SJSA1 (cell line): ENCODE measurements at places on chromosomes 3 and 15.

GRCh38 chr3:17745894-17746293 is 3.5 kb upstream of the TBC1D5 start:
- peaks cover 12% of the 10 kb centered on the region for H3K4me1 ChIP-seq
- no peak for DNase-seq
- no peak overlapping the region for H3K4me3 ChIP-seq
- H3K27ac ChIP-seq = no peak overlapping the region

DNA sequence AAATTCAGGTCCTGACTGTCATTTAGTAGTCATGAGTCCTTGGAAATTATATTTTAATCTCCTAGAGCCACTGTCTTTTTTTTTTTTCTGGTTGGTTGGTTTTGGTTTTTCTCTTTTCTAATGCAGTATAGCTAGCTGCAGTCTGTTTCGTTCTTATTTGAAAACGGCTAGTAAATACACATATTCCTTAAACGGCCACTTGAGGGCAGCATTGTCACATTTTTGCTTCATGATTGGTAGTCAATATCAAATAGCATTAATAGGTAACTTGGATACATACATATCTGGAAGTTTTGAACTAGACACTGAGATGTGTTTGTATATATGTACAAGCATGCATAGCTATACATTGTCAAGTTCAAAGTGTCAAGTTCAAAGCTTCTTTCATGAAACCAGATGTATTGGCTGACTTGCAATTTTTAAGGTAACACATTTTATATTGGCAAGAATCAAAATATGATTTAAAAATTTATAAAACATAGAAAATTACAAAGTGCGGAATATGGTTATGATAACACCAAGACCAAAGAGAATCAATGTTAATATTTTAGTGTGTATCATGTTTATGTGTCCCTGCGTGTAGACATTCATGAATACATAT is 22.5 kb downstream of the GABRA5 start:
- DNase-seq = peak; percentile 37
- no peak overlapping the region for H3K4me3 ChIP-seq
- H3K27me3 ChIP-seq = no peaks in the 10 kb centered on the region
- no peak overlapping the region for H3K27ac ChIP-seq

GRCh38 chr15:69074001-69074842 is 59.7 kb downstream of the NOX5 start:
- H3K36me3 ChIP-seq = no peaks in the 10 kb centered on the region
- peak overlapping the region; percentile 47 for H3K4me3 ChIP-seq
- H3K27ac ChIP-seq = peak overlapping the region; percentile 20; the same call in 1 of the 2 replicates
- H3K4me1 ChIP-seq = peaks cover 16% of the 10 kb centered on the region
- peak; percentile 67 for DNase-seq
- no peaks in the 10 kb centered on the region for H3K27me3 ChIP-seq

- no peak overlapping the region for H3K27ac ChIP-seq
- peaks cover 27% of the 10 kb centered on the region for H3K4me1 ChIP-seq
- H3K27me3 ChIP-seq = no peaks in the 10 kb centered on the region
- no peak for DNase-seq
- H3K36me3 ChIP-seq = no peaks in the 10 kb centered on the region
These were observed 48.7 kb downstream of the BDH1 start for GRCh38 chr3:197507081-197507480.
